ENCODE measurements at places on chromosomes 11 and 22.

DNA sequence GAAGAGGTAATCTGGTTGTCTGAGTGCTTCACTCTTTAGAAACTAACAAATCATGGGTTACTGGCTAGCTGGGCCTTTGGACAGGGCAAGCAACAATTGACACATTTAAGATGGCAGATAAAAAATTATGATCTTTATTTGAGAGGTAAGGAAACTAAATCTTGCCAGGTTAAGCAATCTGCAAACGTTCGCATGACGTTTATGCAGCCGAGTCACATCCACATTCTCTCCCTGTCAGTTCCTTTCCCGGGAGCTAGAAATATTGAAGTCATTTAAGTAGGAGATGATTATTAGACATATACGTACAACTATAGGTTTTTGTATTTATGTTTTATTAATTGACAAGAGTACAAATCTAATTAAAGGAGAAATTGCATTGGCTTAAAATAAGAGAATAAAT, 57.4 kb upstream of the RCN1 start:
- no peak for DNase-seq

- DNase-seq = no peak
Observed at GRCh38 chr22:35475545-35475944, 65.1 kb upstream of the RASD2 start.

DNA sequence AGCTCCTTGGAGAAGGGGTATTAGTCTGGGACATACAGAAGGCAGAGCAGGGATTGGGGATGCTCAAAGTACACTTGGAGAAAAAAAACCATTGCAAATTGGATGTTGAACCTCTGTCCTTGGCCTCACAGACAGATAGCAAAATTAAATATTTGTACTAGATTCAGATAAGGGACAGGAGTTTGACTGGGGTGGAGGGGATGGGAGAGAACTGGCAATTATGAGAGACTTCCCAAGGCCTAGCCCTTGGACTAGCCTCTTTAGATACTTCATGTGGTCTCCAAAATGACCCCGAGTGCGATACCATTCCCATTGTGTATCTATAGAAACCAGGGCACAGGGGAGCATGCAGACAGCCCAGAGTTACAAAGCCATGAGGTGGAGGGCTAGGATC, 15.5 kb downstream of the DGAT2 start:
- no peak for DNase-seq

- no peak for DNase-seq
Observed at GRCh38 chr11:96311120-96311568, 31.9 kb downstream of the MAML2 start.

GRCh38 chr11:64878223-64878493, 263 bp downstream of the EHD1 start:
- DNase-seq = no peak

- peak; percentile 92 for DNase-seq
Observed at GRCh38 chr22:44625981-44626687, 75.9 kb upstream of the PRR5 start.

- no peak for DNase-seq
Observed at GRCh38 chr11:94342250-94342649, 37.9 kb downstream of the IZUMO1R start.

DNA sequence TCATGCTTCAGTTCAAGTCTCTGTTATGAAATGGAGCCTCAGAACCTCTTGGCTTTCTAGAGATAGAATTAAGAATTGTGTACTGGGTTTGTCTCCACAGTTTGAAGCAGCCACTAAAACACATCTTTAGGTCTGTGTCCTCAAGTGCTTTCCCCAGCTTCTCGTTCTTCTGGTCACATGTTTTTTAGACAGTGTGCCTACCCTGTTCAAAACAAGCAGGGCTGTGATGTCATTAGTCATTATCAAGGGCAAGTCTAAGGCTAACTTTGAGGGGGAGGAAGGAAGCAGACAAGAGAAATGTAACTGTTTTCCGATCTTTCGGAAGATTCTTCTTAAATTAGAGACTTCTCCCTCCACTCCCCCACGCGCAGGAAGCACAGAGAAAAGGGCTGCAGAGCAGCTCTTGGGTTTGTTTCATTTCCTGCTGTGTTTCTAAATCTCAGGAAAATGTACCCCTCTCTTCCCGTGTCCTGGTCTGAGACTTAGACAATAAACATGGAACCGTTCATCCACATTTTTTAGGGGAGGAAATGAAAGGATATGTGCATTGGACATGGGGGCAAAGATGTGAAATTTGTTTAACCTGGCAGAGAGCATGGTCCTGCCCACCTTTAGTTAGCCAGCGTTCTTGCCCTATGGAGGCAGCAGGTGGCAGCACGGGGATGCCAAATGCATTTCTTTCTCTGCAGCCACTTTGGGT, 3.1 kb downstream of the AKIP1 start:
- DNase-seq = peak; percentile 78

GRCh38 chr22:22144858-22145257, 99.7 kb upstream of the VPREB1 start:
- DNase-seq = no peak

GRCh38 chr22:48577014-48577690, 1250.5 kb downstream of the BRD1 start:
- no peak for DNase-seq

GRCh38 chr11:100790073-100790472, 103.0 kb downstream of the ARHGAP42 start:
- no peak for DNase-seq

- DNase-seq = peak; percentile 12
Observed at GRCh38 chr22:22693531-22693884, 49.1 kb downstream of the GGTLC2 start.

DNA sequence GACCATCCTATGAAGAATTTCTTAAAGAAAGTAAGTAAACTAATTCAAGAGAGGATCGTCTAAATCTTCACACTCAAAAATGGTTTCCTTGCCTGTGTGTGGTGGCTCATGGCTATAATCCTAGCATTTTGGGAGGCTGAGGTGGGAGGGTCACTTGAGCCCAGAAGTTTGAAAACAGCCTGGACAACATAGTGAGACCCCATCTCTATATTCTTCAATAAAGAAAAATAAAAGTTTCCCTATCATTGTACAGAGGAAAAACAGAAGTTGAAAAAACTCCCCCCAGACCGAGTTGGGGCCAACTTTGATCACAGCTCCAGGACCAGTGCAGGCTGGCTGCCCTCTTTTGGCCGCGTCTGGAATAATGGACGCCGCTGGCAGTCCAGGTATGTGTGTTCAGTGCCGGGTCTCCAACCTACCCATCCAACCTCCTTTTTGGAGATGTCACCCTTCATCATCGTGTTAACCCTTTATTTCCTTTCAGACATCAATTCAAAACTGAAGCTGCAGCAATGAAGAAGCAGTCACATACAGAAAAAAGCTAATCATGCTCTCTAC, 3.0 kb downstream of the RPS25 start:
- no peak for DNase-seq

DNA sequence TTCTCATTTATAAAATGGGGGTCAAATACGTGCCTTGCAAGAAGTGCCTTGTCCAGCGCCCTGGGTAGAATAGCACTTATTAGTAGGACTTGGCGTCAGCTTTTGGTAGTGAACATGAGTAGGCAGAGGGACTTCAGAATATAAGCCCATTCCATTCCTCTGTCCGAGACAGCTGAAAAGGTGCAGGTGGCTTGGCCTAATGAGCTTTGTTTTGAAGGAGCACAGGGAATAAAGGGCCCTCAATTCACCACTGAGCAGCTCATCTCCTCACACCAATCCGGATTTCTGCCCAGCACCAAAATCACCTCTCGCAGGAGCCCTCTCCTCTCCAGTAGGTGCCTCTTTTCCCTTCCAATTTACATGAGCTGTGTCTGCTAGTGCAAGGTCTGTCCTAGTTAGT, 91.2 kb downstream of the DSCAML1 start:
- DNase-seq = no peak

GRCh38 chr11:119795231-119795630, 66.2 kb upstream of the NECTIN1 start:
- DNase-seq = no peak

GRCh38 chr22:41780746-41781505, 19.6 kb upstream of the CCDC134 start:
- DNase-seq = peak; percentile 95

DNA sequence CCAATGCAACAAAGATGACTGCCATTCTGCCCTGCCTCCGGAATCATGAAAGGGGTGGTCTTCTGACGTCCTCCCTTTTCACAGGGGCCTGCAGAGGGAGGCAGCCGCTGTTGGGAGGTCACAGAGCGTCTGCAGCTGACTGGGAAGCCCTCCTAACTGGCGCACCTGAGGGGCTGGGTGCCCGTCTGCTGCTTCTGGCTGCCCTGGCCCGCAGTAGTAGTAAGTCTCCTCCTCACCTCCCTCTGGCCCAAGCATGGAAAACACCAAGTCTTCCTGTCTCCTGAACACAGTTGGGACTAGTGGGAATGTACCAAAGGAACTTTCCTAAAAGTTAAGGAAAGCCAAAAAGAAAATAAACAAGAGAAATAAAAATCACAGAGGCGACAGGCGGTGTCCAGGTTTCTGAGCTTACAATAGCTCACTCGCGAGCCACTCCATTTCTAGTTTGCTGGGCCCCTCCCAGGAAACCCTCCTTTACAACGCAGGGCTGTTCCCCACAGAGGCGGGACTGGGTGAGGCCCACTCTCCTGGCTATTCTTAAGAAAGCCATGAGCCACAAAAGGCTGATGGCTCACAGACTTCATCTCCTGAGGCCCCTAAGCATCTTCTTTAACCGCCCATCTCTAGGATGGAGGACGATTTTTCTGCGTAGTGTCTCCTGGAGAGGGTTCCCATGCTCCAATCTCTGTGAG, 37.0 kb upstream of the CECR2 start:
- DNase-seq = no peak

DNA sequence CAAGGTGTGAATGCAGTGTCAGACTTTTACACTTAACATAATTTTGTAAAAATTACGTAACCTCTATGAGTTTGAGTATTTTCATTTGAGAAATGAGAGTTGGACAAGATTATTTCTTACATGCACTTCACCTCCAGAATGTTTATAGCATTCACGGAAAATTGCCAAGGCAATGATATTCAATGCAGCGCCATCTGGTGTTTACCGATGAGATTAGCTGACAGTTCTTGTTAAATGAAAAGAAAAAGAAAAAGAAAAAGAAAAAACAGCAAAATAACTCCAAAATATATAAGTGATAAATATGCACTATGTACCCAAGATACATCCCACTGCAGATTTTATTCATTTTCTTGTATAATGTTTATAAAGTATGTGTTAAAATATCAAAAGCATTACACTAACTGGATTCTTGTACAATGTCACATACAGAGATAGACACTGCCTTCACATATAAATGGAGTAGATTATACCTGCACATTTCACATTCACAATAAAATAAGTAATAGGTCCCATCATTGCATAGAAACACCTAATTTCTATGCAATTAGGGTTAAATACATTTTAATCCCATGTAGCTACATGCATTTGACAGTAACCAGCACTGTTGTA, 976.3 kb upstream of the FAT3 start:
- no peak for DNase-seq

DNA sequence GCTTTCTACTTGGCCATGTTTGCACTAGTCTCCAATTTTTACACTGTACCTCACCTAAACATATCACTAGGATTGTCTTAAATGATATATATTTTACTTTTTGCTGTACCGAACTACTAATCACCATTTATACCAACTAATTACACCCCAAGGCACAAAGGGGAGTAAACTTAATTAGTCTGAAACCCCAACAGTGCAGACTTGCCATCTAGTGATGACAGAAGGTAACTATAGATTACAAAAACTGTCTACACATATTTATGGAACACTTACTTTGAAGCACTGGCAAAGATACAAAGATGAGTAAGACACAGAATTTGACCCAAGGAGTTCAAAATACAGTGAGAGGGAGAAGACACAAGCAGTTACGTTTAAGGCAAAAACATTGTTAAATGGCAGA, 139.7 kb downstream of the CNTN5 start:
- no peak for DNase-seq

DNA sequence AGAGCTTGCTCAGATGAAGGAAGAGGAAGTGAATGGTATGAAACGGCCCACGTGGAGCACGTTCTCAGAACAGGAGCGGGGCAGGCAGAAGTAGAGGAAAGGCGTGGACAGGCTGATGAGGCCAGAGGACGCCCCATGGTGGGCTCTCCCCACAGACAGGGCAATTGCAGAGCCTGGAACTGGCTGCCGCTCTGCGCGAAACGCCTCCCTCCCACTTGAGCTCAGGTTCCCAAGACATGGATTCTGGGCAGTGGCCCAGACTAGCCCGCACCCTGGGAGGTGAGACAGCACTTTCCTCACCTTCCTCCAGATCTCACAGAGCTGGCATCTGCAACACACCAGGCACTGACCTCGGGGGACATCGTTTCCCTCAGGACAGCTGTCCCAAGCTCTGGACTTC, 117.6 kb downstream of the PHF21B start:
- no peak for DNase-seq

GRCh38 chr22:44594951-44595350, 96.9 kb upstream of the RTL6 start:
- DNase-seq = no peak

DNA sequence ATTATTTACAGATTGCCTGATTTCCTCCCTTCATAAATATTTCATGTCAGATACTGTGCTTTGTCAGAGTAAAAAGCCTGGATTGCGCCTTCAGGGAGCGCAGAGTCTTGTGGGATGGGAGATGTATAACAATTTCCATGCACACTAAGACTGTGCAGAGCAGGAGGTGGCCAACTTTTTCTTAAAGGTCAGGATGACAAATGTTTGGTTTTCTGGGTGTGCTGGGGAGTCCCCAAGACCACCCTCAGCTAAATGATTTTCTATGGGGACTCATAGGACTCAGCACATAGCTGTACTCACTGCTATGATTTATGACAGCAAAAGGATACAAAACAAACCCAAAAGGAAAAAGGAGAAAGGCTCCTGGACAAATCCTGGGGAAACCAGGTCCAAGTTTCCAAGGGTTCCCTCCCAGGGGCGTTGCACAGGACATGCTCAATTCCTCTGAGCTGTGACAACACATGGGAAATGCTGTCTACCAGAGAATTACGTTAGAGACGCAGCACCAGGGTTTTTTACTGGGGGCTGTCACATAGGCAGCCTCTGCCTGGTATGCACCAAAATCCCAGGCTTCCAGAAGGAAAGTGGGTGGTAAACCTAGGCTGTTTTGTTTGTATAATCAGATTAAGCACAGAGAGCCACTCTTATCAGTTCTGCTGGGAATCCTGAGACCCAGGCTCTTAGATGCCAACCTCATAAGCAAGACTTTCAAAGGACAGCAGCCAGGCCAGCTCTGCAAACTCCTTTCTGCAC, 59.1 kb downstream of the CSNK2A3 start:
- DNase-seq = no peak

DNA sequence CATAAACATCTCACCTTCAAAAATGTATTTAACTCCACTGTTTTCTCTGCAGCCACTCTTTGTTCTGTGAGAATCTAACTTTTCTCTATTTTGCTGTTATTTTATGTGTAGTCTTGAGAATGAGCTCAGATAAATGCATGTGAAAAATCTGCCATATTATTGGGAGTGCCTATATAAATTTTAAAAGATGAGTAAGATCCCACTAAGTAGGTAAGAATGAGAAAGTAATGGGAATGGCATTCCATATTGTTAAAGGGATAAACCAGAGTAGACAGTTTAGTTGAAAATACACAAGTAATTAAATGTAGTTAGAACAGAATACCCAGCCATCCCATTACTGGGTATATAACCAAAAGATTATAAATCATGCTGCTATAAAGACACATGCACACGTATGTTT, 817.2 kb downstream of the FAM181B start:
- no peak for DNase-seq

Data from activated effector memory CD4-positive, alpha-beta T cell treated with anti-CD3 and anti-CD28 coated beads, Interleukin-2, amount 50 U/mL, for 16 hours (primary cell).